Tibial nerve (tissue), 4 donors: ENCODE measurements at places on chromosomes 7 and 10. TPM values are rescaled to one million over a fixed set of nuclear protein-coding genes. Genes with fewer than 3 reads are reported as not detected.

GRCh38 chr10:131726967-131727366 lies 173.8 kb upstream of the PPP2R2D start:
- DNase-seq = no peak

DNA sequence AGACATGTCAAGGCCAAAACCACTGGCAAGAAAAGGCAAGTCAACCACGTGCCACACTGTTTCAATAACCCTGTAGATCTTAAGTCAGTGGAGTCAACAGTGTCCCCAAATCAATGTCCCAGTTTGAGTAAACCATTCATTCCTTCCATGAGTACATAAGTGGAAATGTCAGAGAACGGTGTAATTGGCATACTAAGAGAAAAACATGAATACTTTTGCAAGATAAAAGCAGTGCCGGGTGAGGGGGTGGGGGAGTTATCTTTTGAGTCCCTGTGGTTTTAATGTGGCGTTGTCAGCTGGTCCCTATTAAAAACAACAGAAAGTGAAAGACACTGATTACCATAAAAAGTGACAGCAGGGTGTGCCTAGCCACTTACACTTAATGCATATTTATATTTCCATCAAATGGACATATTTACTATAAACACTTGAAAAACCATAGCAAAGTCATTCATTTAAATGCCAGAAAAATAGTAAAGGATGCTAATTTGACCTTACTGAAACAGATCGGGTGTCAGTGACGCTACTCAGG lies 37.8 kb downstream of the RSU1 start:
- no peak for DNase-seq

DNA sequence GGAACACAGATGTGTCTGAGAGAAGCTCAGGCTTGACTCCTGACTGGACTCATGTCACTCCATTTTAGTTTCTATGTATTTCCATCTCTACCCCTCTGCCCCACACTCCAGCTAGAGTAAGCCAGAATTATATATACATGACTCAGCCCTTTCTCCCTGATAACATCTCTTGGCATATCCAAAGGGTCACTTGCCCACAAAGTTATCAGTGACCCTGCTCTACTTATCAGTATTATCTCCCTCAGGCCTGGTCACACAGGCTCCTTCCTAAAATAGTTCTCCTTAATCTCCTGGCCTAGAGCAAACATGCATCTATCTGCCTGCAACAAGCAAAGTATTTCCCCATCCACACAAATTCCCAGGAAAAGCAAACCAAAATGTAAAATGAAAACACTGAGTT lies 598.3 kb downstream of the SUGCT start:
- no peak for DNase-seq

GRCh38 chr7:14583518-14583917 lies 319.0 kb downstream of the DGKB start:
- DNase-seq = no peak

DNA sequence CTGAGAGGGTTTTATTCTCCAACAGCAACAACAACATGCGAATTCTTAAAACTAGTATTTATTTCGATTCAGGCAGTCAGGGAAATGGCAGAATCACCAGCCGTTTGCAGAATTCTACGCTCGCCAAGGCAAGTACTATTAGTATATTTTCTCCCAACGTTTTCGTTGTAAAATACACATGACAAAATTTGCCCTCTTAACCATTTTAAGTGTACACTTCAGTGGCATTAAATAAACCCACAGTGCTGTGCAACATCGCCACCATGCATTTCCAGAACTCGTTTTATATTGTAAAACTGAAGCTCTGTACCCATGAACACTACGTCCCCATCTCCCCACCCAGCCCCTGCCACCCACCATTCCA lies 10.8 kb downstream of the EN2 start:
- no peak for DNase-seq

GRCh38 chr7:136189506-136189998 lies 212.4 kb upstream of the MTPN start:
- no peak for DNase-seq

- DNase-seq = no peak
Observed at GRCh38 chr10:75395932-75396630, 5.5 kb downstream of the ZNF503 start.

DNA sequence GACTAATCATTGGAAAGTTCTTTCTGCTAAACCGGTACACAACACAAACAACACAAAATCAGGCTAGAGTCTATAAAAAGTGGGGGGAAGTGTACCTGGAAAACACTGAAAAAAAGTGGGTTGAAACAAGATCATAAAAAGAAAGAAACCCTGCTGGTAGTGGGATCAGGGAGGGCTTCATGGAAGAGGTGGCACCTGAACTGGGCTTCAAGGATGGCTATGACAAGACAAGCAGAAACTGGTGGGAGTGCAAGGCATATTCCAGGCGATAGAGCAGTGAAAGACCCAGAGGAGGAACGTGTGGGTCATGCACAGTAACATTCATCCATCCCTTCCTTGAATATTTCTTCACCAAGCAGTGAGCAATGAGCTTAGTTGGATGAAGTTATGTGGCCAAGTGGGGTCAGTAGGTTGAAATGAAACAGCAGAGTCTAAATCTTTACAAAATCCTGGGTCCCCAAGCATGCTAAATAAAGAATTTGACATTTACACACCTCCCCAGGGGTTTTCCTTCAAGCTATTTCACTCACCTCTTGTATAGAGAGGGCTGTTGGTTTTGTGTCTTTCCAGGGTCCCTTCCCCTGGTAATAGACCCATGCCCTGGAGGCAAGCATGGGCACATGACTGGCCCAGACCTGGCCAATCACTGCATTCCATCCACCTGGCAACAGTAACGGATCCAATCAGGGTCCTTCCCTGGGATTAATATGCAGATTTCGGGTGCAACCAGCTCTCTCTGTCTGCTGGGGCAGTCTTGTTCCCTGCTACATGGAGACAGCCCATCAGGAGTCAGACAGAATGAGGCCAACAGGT lies 38.2 kb downstream of the SPOCK2 start:
- DNase-seq = no peak

DNA sequence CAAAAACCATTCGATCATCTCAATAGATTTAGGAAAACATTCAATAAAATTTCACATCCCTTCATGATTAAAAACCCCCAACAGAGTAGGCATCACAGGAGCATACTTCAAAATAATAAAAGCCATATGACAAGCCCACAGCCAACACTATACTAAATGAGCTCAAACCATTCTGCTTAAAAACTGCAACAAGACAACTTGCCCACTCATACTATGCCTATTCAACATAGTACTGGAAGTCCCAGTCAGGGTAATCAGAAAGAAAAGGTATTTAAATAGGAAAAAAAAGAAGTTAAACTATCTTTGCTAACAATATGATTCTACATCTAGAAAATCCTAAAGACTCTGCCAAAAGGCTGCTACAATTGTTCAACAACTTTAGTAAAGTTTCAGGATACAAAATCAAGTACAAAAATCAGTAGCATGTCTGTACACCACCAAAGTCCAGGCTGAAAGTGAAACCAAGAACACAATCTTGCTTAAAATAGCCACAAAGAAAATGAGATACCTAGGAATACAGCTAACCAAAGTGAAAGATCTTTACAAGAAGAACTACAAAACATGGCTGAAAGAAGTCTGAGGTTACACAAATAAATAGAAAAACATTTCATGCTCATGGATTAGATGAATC lies 882.6 kb downstream of the GRM8 start:
- DNase-seq = no peak

DNA sequence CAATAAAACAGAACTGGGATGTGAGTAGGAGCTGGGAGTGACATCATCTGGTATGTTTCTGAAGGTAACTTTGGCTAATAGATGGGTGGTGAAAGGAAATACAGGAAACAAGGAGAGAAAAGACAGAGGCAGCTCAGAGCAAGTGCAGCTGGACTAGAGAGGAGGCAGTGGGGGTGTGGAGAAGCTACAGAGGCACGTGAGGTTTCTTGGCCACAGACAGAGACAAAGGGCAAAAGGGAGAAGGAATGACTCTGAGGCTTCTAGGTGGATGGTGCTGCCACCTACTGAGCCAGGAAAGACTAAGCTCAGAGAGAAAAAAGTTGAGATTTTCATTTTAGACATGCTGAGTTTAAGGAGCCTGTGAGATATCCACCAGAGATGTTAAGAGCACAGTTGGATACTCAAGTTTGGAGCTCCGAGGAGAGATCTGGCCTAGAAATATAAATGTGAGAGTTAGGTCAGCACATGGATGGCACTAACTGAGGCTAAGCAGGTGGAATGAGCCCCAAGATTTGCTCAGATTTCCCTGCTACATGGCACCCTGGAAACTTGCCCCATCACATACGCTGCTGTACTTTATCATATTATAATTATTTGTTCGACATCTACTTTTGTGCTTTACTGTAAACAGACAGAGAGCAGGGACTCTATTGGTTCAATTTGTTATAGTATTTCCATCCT lies 293.0 kb upstream of the IMMP2L start:
- DNase-seq = no peak

DNA sequence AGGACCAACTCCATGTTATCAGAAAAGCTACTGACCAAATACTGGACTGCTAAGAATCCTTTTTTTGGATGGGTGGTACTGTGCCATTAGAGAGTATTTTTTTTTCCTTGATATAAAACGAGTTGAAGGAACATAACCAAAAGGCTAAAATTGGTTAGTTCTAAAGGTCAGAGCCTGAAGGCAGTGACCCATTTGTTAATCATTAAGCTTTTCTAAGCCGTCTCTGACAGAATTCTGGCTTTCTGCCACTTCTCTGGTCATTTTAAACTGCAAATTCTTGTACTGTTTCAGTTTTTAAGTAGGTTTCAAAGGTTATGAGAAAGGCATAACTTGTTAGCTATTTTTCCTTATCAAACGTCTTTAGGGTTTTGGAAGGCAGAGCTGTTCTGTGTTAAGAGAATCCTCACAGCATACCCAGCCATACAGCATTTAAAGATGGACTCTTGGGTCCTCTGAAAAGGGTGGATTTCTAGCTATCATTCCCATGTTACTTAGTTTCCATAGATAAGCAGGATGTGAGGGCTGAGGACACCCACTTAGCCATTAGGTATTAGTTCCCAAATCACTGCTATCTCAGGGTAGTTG lies 196.8 kb downstream of the RNLS start:
- DNase-seq = no peak

DNA sequence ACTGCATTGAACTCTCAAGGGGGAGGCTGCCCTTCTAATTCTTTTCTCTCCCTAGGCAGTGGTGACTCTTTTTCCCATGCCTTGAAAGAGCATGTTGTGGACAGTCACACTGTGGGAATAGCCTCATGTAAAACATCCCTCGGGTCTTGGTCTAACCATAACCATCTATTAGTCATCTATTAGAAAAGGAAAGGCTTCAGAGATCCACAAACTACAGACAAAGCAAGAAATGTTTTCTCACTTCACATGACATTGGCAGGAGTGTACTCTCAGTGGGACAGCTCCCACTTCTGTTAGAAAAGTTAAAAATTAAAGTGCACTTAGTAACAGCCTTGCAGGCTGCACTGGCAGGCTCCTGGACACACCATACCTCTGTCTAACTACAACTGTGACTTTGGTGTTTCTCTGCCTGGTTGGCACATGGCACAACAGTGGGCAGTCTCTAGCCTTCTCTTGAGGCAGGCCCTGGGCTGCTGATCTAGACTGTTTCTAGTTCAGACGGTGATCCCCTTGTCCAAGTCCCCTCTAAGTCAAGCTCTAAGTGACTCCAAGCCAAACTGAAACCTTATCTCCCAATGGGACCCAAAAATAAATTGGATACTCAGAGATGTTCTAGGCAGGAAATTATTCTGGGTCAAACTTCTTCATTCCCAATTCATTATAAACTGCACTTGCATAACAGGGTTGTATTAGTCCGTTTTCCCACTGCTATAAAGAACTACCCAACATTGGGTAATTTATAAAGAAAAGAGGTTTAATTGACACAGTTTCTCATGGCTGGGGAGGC lies 57.9 kb upstream of the ITGB1 start:
- DNase-seq = no peak

GRCh38 chr7:48875045-48875916 lies 49.1 kb upstream of the CDC14C start:
- peak; percentile 44 for DNase-seq

GRCh38 chr10:76287856-76288255 lies 856.4 kb downstream of the LRMDA start:
- DNase-seq = no peak

GRCh38 chr7:151141855-151142685 lies 25.4 kb downstream of the GBX1 start:
- no peak for DNase-seq

Gene GAD2
- not detected for total RNA-seq

Gene KCNMA1
- total RNA-seq = 19.9 TPM

Gene ACTL6B
- total RNA-seq = not detected

Gene ADAM22
- 4.2 TPM for total RNA-seq

Gene GBX1
- not detected for total RNA-seq

Gene SOSTDC1
- total RNA-seq = 2.4 TPM

Gene SKIDA1
- total RNA-seq = 5.2 TPM

Gene CTAGE8
- total RNA-seq = 0.60 TPM

Gene POR
- total RNA-seq = 66.6 TPM

Gene CAV2
- 86.4 TPM for total RNA-seq

Gene LAMB1
- total RNA-seq = 563 TPM

Gene CCDC6
- total RNA-seq = 25.5 TPM

Gene C10orf53
- total RNA-seq = not detected
